Stimulated activated effector memory CD8-positive, alpha-beta T cell treated with anti-CD3 and anti-CD28 coated beads, Interleukin-12 subunit alpha, Interleukin-12 subunit beta, amount 100 ng/mL, for 72 hours (primary cell): ENCODE measurements at places on chromosomes 2 and 18.

DNA sequence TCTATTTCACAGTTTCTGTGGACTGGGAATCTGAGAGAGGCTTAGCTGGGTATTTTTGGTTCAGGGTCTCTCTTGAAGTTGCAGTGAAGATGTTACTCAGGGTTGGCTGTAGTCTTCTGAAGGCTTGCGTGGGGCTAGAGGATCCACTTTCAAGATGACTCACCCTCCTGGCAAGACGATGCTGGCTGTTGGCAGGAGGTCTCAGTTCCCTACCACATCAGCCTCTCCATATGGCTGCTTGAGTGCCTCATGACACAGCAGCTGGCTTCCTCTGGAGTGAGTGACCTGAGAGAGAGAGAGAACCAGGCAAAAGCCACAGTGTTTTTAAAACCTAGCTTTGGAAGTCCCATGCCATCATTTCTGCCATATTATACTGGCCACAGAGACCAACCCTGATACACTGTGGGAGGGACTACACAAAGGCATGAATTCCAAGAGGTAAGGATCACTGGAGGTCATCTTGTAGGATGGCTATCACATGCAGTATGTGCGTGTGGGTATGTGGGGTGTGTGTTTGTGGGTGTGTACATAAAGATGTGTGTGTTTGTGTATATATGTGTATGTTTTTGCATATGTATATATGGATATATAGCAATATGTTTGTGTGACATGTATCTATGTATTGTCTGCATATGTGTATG lies 25.1 kb downstream of the DNPEP start:
- DNase-seq: no peak

GRCh38 chr2:235689427-235689853 lies 195.6 kb downstream of the AGAP1 start:
- no peak for DNase-seq

GRCh38 chr2:29664578-29664977 lies 256.8 kb downstream of the ALK start:
- DNase-seq: no peak

- no peak for DNase-seq
These were observed 146.3 kb downstream of the TDRD15 start for GRCh38 chr2:21270083-21270491.

GRCh38 chr18:66136039-66136438 lies 385.2 kb downstream of the CDH7 start:
- no peak for DNase-seq

GRCh38 chr18:47209171-47209570 lies 33.0 kb upstream of the IER3IP1 start:
- no peak for DNase-seq

DNA sequence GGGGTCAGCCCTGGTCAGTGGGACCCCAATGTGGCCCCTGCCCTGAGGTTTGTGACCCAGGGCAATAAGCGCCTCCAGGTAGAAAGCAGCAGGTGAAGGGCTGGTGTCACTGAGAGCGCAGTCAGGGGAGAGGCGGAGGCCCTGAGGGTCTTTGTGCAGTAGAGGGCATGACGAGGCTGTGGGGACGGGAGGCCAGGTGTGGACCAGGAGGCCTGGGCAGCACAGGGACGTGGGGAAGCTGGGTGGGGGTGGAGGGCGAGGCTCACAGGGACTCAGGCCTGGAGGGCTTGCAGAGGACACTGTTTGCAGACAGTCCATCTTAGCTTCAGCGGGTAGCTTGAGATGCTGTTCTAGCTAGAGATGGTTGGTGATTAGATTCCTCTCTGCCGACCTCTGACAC lies 32.0 kb downstream of the TRAF3IP1 start:
- DNase-seq: no peak

GRCh38 chr2:205177546-205177945 lies 504.8 kb upstream of the NRP2 start:
- DNase-seq: no peak
